ENCODE measurements at places on chromosomes 1 and 21.

DNA sequence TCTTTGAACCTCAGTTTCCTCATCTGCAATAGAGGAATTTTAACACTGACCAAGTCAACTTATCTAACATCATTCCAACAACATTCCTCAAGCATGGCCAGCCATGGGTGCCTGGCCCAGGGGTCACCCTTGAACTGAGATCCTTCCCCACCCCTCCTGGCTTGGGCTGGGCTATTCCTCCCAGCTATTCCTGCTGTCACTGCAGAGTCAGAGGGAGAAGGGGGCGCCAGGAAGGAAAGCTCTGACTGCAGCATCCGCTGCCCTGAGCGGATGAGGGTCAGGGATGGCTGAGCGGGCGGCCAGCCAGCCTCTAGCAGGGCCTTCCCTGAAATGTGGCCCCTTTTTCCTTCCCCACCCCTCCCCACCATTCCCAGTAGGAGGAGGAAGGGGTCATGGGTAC is 3.1 kb downstream of the TINAGL1 start:
- DNase-seq: no peak

DNA sequence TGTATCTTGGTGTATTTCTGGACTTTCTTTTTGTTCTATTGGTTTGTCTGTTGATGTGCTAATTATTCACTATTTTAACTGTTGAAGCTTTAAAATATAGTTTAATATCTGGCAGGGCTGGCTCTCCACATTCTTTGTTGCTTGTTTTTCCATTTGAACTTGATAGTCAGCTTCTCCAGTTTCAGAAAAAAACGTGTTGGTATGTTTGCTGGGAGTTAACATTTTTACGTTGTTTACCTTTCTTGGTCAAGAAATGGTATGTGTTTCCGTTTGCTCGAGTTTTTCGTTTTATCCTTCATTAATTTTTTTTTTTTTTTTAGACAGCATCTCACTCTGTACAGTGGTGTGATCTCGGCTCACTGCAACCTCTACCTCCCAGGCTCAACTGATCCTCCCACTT is 16.9 kb upstream of the ZBTB40 start:
- DNase-seq: no peak

DNA sequence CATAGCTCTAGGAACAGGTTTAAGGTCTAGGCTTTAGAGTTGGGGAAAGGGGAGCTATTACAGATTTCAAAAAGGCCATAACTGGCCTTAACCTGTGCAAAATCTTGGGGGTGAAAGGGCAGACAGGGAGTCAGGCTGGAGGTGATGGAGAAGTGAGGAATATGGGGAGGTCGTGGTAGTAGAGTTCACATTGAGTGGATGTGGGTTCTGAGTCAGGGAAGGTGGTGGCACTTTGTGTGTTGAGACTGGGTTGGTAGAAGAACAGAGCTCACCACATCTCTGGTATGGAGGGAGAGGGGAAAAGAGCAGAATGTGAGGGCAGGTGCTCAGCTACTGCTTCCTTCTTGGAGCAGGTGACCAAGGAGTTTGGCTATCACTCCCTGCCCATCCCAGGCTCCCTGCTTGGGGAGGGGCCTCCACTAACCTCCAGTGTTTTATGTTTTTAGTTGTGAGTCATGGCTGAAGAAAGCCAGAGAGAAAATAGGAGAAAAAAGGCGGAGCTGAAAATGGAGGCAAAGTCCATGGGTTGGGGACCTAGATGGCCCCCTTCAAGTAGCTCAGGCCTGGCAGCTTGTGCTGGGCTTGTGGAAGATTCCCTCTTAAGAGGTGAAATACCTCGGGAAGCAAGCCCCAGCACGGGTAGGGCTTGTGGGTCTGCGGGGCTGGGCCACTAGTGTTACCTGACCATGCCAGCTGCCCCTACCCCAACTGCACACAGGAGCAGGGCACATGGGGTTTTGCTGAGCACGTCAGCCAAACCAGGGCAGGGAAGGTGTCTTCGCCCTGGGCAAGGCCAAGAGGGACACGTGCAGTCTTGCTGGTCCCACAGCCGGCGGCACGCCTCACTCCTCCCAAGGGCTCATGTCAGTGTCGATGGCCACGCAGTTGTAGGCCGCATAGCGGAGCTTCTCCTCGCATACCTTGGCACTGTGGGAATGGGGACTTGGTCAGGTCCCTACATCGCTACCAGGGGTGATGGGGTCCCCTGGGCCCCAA is 8.2 kb downstream of the HECTD3 start:
- DNase-seq: no peak

DNA sequence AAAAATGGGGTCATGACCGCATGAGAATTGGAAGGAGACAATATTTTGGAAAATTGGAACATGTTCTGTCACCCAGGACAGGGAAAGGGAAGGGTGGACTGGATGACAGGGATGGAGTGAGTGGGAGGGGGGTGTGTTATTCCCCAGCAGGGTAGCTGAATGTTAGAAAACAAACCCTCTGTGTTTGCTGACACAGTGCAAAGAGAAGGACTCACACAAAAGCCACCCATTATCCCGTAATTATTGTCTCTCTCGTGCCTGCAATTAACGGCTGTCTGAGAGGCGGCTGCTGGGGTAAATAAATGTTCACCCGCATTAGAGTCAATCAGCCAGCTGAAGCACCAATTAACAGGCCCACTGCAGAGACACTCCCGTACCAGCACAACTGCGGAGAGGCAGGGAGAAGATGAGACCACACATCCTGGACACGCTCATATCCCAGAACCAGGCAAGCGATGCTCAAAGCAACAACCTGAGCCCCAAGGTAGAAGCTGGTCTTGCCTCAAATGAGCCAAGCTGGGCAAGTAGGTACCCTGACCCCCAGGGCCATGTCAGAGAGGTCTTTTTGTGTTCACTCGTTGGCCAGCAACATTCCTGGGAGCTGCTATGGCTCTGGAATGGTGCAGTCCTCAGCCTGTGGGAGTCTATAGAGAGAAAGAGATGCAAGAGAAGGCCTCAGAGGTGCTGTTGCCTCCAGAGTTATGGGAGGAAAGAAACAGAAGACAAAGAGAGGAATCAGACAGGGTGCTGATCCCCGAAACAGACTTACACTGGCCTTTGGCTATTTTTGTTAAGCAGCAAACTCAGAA is 19.4 kb downstream of the PLEKHA6 start:
- DNase-seq: peak; percentile 56

DNA sequence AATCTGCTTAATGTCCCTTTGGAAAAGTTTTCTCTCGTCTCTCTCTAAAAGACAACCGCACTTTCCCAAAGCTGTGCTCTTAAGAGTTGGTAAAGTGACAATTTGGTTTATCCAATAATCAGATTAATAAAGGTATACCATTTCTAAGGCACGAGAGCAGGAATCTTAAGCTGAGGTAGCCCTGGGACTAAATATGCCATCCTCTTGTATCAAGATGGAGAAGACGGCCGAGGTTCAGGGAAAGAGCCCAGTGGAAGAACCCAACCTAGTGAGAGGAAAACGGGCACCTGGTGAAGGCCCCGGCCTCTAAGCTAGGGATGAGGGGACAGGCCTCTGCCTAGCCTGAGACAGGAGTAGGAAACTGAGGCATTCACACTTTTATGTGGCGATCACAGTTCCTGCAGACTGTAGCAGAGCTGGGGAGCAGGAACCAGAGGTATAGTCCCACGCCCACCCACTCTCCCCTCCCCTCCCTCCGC is 334 bp upstream of the SARS1 start:
- DNase-seq: no peak

GRCh38 chr1:41364442-41365319 is 3.4 kb downstream of the FOXO6 start:
- peak; percentile 84 for DNase-seq

DNA sequence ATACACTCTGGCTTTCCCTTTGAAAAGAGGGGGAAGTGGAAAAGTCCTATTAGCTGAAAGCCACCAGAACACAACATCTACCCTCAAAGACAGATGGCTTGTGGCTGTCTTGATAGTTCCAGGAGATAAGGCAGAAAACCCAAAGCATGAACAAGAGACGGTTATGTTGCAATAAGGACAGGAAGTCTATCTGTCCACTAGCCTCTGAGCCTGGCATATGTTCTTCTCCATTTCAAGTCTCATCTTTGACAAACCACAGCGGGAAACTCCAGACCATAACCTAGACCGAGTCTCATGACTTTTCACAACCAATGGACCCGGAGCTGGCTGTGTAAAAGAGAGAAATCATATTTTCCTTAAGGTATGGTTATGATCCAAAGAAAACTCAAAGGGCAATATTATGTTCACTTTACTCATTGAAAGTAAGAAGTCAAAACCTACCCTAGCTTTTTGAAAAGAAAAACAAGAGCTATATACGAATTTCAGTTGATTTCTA is 33.8 kb downstream of the DUSP10 start:
- no peak for DNase-seq

GRCh38 chr1:214312530-214313051 is 31.6 kb downstream of the SMYD2 start:
- no peak for DNase-seq

DNA sequence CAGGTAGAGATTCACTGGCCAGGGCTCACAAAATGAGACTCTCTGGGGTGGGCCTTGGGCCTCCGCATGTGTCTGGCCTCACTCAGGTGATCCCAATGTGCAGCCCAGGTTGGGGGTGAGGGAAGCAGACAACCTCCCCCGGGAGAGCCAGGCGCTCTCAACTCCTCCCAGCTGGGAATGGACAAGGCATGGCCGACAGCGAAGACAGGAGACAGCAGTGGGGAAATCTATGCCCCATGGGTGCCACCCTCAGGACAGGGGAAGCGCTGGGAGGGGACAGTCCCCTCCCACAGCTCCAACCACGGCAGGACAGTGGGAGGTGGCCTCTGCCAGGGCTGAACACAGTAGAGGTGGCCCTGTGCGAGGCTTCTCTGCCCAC is 47.7 kb downstream of the PRDM15 start:
- no peak for DNase-seq

GRCh38 chr1:111454859-111455641 is 5.8 kb downstream of the ATP5PB start:
- no peak for DNase-seq

- DNase-seq: no peak
Measured at GRCh38 chr1:19140465-19140864, 69.6 kb downstream of the UBR4 start.

GRCh38 chr1:10187026-10187334 is 23.4 kb upstream of the KIF1B start:
- no peak for DNase-seq

DNA sequence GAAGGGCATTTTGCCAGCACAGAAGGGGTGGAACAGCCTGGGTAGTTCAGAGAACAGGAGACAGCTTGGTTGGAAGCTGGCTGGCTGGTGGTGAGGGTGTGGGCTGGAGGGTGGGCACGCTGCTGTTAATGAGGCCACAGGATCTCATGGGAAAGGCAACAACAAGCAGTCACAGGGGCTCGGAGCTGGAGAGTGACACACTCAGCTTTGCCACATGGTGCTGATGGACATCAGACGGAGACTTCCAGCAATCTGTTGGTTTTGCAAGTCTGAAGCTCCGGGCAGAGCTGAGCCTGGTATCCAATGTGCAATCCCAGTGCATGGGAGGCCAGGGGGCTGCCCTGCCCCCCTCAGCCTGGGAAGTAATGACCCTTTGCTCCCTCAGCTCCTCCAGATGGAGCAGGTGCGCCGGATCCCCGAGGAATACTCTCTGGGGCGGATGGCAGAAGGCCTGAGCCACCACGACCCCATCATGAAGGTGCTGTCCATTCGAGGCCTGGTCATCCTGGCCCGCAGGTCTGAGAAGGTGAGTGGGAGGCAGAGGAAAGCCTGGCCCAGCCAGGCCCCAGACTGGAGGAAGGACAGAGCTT is 15.6 kb upstream of the TTC4 start:
- no peak for DNase-seq

Data from NCI-H82 (cell line).